ENCODE measurements at places on chromosomes 13 and 19. TPM values are rescaled to one million over a fixed set of nuclear protein-coding genes. Genes with fewer than 3 reads are reported as not detected.

- DNase-seq, result no peak
- no peak overlapping the region for H3K4me3 ChIP-seq
- no peaks in the 10 kb centered on the region for H3K36me3 ChIP-seq
- H3K4me1 ChIP-seq, result no peaks in the 10 kb centered on the region
- H3K27ac ChIP-seq, result no peak overlapping the region
Measured at GRCh38 chr19:42199440-42200115, 17.9 kb downstream of the DEDD2 start.

Gene CCDC9
- 29.2 TPM for total RNA-seq

Gene KLK11
- total RNA-seq, result not detected

GRCh38 chr13:40640845-40641458, 25.5 kb downstream of the FOXO1 start:
- no peak overlapping the region for H3K27ac ChIP-seq
- no peaks in the 10 kb centered on the region for H3K27me3 ChIP-seq
- H3K4me1 ChIP-seq, result no peaks in the 10 kb centered on the region
- no peaks in the 10 kb centered on the region for H3K36me3 ChIP-seq
- no peak for DNase-seq

DNA sequence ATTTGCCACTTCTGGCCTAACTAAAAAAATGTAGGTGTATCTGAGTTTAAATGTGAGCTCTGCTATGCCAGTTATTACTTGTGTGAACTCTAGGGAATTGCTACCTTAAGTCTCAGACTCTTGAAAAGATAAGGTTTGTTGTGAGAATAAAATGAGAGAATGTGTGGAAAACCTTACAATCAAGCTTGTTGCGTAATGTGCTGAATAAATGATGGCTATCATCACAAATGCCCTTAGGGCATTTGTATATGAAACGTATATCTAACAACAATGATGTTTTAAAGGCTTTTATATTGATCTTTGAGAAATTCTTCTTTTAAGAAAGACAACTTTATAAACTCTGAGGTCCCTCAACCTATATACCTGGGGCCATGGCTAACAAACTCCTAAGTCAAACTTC, 384.8 kb downstream of the ITGBL1 start:
- H3K4me1 ChIP-seq, result no peaks in the 10 kb centered on the region
- H3K4me3 ChIP-seq, result no peak overlapping the region
- H3K27ac ChIP-seq, result no peak overlapping the region
- no peak for DNase-seq
- no peaks in the 10 kb centered on the region for H3K27me3 ChIP-seq
- H3K36me3 ChIP-seq, result no peaks in the 10 kb centered on the region
